ENCODE measurements at places on chromosomes 16 and 17.

- no peak for DNase-seq
These were observed 582.9 kb upstream of the RBFOX1 start for GRCh38 chr16:6749698-6750097.

GRCh38 chr16:71540-72401, 660 bp downstream of the RHBDF1 start:
- DNase-seq = peak; percentile 68

DNA sequence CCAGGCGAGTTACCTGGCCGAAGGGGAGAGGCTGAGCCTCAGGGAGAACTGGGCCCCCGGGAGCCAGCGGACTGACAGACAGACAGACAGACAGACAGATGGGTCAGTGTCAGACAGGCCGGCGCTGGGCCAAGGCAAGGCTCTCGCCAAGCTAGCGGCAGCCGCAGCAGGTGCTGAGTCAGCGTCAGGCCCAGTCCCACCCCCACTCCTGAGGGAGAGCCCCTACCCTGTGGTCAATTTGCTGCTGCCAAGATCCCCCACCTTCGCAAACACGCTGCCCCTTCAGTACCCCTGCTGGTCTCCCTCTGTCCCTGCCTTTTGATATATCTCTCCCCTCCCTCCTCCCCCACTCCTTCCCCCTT, 1.5 kb downstream of the FGF11 start:
- DNase-seq = peak; percentile 22

DNA sequence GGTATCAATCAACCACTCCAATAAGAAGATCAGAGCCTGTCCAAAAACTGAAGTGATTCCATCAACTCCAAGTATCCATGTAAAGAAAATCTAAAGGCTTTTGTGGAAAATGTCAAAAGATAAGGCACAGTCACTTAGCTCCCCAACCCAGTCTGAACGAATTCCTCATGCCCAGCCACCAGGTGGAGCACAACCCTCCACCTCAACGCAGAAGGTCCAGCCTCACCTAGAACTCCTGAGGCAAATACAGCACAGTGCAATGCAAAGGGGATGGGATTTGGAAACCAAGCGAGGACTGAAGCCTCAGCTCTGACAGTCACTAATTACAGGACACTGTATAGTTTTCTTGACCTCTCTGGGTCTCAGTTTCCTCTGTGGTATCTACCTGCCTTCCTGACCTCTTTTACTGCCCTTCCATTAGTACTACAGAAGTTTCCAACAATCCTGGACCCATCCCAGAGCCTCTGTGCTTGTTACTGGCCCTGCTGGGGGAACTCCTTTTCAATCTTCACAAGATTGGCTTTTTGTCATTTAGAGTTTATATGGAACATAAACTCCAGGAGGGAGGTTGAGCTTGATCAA, 2.0 kb downstream of the NCBP3 start:
- peak; percentile 34 for DNase-seq

DNA sequence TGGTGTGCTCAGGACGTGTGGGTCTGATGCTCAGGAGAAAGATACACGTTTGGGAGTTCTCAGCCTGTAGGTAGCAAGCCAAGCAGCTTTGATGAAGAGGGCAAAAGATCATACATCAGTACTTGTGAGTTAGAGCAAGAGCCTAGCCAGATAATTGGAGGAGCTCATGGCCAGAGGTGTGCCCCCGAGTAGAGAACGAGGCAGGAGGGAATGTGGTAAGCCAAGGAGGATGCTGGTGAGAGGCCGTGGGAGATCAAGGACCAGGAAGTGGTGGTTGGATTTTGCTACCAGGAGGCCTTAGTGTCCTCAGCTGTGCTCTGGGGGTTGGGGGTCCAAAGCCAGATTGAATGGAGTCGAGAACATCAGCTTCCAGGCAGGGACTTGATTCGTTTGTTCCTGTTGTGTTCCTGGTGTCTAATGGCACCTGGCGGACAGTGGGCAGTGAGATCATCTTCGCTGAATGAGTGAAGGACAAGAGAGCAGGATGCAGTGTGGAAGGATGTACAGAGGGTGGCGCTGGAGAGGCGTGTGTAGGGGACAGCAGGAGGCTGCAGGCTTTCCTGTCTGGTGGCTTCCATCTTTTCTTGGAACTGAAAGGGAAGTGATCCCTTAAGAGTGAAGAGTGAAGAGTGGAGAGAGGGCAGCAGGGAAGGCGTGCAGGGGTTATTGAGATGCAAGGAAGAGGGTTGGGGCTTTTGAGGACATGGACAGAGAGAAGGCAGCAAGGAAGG, 11.6 kb downstream of the FBXL19 start:
- DNase-seq = peak; percentile 48

GRCh38 chr17:28404461-28404811, 1.6 kb downstream of the SLC46A1 start:
- no peak for DNase-seq

DNA sequence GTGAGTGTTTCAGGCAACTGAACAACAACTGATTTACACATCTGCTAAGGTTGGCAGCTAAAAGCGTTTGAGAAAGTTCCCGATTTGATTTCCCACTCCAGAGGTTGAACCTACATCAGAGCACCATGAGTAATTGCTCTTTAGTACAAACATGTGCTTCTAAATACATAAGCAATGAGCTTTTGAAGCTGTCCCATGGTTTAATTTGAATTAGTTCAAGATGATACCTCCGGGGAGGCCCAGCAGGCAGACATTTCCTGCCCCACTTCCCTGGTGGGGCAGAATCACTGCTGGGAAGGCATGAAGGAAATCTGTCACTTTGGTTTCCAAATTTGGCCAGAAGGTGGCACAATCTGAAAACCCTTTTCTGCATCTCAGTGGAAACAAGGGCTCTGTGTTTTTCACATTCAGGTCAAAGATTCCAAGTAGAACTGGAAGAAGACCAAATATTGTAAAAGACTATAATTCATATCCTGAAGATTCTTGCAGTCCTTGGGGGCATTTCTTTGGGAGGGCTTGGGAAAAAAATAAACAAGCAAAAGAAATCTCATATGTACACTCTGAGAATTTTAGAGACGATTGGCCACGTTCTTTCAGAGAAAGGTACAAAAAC, 176.2 kb upstream of the FAM20A start:
- DNase-seq = peak; percentile 91

- peak; percentile 51 for DNase-seq
These were observed 248.6 kb downstream of the FTO start for GRCh38 chr16:53952215-53953208.

GRCh38 chr17:31654936-31655335, 204.1 kb downstream of the COPRS start:
- DNase-seq = no peak

- peak; percentile 79 for DNase-seq
These were observed 15.9 kb upstream of the SLC12A3 start for GRCh38 chr16:56848955-56849689.

- DNase-seq = no peak
These were observed 2.5 kb upstream of the ARHGAP23 start for GRCh38 chr17:38425744-38426143.

DNA sequence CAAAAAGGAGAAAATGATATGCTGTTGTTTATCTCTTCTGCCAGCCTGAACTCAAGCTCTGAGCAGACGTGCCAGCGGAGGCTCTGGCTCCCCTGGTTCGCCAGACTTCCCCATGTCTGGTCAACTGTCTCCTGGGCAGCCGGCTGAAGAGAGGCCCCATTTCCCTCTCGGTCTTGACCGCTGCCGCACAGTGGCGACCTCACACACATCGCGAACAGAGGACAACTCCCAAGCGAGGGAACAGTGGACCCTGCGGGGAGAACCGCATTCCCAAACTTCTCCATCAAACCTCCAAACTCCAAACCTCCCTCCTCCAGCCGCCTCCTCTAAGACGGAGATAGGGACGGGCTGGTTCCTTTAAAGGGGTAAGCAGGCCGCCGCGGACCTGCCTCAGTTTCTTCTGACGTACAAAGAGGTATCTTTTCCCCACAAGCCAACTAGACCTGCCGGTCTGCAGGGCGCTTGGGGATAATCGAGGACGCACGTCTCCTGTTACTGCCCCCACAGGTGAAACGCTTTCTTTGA, 24.9 kb upstream of the RFFL start:
- DNase-seq = peak; percentile 49

GRCh38 chr17:32297424-32297823, 31.8 kb downstream of the RHBDL3 start:
- DNase-seq = no peak

GRCh38 chr16:50360033-50360778, 8.6 kb downstream of the BRD7 start:
- DNase-seq = peak; percentile 80

DNA sequence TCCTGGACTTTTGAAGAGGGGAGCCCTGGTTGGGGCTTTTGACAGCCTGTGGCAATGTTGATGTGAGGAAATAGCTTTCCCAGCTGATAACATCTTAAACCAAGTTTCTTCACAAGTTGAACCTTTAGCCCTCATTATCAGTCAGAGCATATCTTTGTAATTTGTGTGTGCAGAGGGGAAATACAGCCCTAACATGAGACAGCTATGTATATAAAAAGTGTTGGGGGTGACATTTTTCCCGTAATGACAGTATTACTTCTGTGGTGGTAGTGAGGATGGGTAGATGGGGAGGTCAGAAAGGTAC, 221.1 kb downstream of the FTO start:
- DNase-seq = no peak

GRCh38 chr17:42118545-42118944, 2.6 kb downstream of the KAT2A start:
- peak; percentile 23 for DNase-seq

DNA sequence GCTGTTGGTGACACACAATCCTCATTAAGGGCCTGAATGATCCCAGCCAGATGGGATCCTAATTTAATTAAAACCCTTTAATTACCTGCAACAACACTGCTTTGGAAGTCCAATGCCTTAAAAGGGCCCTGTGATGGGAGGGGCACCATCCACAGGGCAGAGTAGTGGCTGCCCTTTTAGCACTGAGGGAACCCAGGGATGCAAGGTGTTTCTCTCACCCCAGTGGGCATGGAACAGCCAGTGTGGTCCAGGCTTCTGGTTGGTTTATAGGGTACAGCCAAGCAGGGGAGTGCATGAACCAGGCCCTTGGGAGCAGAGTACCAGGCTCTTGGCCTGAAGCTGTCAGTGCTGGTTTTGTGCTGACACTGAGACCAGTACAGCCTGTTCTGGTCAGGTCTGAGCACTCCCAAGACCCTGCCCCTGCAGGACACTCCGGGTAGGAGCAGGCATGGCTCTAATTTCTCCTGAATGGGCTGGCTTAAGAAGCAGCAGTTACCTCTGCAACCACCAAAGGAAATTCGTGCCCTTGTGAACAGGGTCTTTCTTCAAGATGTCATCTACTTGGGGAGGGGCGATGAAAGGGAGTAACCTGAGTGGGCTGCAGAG, 9.9 kb downstream of the NXPH3 start:
- DNase-seq = no peak

GRCh38 chr16:57684626-57685358, 9.8 kb upstream of the DRC7 start:
- no peak for DNase-seq

DNA sequence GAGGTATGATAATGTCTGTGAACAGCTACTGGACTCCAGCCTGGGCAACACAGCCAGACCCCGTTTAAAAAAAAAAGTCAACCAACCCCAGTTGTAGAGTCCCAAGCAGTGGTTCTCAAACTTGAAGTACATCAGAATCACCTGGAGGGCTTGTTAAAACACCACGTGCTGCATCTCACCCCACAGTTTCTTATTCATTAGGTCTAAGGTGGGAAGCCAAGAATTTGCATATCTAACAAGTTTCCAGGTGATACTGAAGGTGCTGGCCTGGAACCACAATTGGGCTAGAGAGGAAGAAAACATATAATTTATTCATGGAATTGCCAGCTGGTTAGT, 6.7 kb upstream of the MSL1 start:
- no peak for DNase-seq

GRCh38 chr17:51640108-51640622, 379.8 kb downstream of the UTP18 start:
- DNase-seq = no peak

GRCh38 chr16:12079412-12079965, 103.0 kb downstream of the SNX29 start:
- no peak for DNase-seq

- no peak for DNase-seq
These were observed 30.7 kb upstream of the ICAM2 start for GRCh38 chr17:64051153-64051552.

DNA sequence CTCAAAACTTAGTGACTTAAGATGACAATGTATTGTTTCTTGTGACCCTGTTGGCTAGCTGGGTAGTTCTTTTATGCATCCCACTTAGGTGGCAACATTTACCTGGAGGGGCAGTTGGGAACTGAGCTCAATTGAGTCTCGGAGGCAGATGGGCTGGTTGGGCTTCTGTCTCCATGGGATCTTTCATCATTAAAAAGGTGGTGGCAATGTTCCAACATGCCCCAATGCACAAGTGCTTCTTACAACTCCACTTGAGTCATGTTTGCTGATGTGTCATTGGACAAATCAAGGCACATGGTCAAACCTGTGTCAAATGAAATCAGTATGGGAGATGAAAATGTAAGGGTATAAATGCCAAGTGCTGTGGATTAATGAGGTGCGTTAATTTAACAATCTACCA, 11.7 kb upstream of the HS3ST3B1 start:
- no peak for DNase-seq

- no peak for DNase-seq
These were observed 4.0 kb upstream of the PHKG2 start for GRCh38 chr16:30744183-30744582.

- DNase-seq = no peak
These were observed 12.8 kb downstream of the CRYM start for GRCh38 chr16:21265104-21265837.

- DNase-seq = no peak
These were observed 31.8 kb upstream of the IRF8 start for GRCh38 chr16:85867189-85867588.

DNA sequence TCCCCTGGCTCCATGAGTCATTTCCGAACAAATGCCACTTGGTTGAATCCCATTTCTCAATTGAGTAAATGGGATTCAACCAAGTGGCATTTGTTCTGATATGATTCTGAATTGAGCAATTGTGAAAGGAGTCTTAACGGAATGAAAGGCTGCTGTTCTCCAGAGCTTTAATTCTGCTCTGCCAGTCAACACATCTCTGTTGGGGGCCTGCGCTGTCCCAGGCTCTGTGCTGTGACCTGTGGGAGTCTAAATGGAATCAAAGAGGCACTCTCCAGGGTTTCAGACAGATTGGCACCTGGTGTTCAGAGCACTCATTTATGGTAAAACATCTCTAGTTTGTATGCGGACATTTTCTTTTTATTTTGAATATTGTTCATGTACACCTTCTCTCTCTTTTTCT, 126.2 kb downstream of the WSCD1 start:
- no peak for DNase-seq

GRCh38 chr16:86498671-86499439, 11.5 kb upstream of the FOXF1 start:
- DNase-seq = peak; percentile 53

- no peak for DNase-seq
These were observed at the start of gene RAB11FIP4 for GRCh38 chr17:31391496-31391949. RAB11FIP4 (plus strand) TSS chr17:31391675; CDS start chr17:31391853, 178 bp downstream.

GRCh38 chr17:67569015-67569451, 148.7 kb upstream of the NOL11 start:
- DNase-seq = no peak
